ENCODE measurements at places on chromosomes 4 and X. TPM values are rescaled to one million over a fixed set of nuclear protein-coding genes. Genes with fewer than 3 reads are reported as not detected.

ASB12 gene
- 4.3 TPM for total RNA-seq

GRCh38 chrX:47218920-47219815 lies 687 bp downstream of the CDK16 start:
- DNase-seq, result peak; percentile 38

DNA sequence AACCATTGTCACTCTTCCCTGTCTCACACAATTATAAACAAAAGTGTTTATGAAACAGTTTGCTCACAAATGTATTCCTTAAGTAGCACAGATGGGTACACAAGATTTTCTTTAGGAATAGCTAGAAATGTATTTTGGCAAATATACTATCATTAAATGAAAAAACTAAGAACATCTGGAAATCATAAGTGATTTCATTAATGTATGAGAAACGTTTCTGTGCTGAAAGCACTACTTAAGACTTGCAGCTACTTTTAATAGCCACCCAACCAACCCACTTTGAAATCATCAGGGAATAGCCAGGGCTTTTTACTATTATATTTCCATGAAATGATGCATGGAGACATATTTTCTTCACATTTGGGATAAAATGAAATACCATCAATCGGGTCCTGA lies 62.3 kb upstream of the NAP1L5 start:
- no peak for DNase-seq

GRCh38 chr4:86972997-86973396 lies 38.2 kb downstream of the AFF1 start:
- no peak for DNase-seq

GRCh38 chrX:142040906-142041305 lies 137.2 kb downstream of the MAGEC1 start:
- DNase-seq, result no peak

DNA sequence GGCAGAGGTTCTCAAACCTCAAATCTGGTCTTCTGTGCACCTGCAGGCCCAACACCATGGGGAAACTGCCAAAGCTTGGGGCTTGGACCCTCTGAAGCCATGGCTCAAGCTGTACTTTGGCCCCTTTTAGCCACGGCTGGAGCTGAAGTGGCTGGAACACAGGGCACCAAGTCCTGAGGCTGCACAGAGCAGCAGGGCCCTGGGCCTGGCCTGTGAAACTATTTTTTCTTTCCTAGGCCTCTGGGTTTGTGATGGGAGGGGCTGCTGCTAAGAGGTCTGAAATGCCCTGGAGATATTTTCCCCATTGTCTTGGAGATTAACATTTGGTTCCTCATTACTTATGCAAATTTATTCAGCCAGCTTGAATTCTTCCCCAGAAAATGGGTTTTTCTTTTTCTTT lies 18.3 kb upstream of the PI4K2B start:
- DNase-seq, result no peak

TCEAL5 gene
- total RNA-seq, result 0.19 TPM

SHROOM2 gene
- total RNA-seq, result 0.71 TPM

GRCh38 chrX:141375011-141375760 lies 132.9 kb upstream of the SPANXC start:
- no peak for DNase-seq

IKBKG gene
- total RNA-seq, result 14.8 TPM

DNA sequence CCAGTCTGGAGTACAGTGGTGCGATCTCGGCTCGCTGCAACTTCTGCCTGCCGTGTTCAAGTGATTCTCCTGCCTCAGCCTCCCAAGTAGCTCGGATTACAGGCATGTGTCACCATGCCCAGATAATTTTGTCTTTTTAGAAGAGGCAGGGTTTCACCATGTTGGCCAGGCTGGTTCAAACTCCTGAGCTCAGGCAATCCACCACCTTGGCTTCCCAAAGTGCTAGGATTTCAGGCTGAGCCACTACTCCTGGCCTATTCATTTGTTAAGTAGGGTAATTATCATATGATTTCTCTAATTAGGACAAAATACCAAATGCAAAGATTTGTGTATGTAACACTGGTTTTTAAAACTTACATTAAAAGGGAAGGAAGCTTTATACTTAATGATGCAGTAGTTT lies 137.8 kb downstream of the GPM6A start:
- no peak for DNase-seq

GRCh38 chr4:179225594-179225993 lies 1783.4 kb upstream of the AGA start:
- no peak for DNase-seq

DNA sequence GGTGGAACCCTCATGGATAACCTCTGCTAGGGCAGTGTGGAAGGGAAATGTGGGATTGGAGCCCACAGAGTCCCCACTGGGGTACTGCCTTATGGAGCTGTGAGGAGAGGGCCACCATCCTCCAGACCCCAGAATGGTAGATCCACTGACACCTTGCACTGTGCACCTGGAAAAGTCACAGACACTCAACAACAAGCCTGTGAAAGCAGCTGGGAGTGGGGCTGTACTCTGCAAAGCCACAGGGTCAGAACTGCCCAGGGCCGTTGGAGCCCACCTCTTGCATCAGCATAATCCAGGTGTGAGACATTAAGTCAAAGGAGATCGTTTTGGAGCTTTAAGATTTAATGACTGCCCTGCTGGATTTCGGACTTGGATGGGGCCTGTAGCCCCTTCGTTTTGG lies 11.6 kb downstream of the ARMCX5 start:
- DNase-seq, result no peak

CT45A1 gene
- total RNA-seq, result not detected

GRCh38 chrX:55663584-55663983 lies 40.4 kb downstream of the FOXR2 start:
- DNase-seq, result no peak

GRCh38 chrX:74023203-74023602 lies 280.8 kb upstream of the ZCCHC13 start:
- no peak for DNase-seq

GRCh38 chr4:185708348-185708747 lies 103.6 kb downstream of the SORBS2 start:
- no peak for DNase-seq

VCX2 gene
- not detected for total RNA-seq

DNA sequence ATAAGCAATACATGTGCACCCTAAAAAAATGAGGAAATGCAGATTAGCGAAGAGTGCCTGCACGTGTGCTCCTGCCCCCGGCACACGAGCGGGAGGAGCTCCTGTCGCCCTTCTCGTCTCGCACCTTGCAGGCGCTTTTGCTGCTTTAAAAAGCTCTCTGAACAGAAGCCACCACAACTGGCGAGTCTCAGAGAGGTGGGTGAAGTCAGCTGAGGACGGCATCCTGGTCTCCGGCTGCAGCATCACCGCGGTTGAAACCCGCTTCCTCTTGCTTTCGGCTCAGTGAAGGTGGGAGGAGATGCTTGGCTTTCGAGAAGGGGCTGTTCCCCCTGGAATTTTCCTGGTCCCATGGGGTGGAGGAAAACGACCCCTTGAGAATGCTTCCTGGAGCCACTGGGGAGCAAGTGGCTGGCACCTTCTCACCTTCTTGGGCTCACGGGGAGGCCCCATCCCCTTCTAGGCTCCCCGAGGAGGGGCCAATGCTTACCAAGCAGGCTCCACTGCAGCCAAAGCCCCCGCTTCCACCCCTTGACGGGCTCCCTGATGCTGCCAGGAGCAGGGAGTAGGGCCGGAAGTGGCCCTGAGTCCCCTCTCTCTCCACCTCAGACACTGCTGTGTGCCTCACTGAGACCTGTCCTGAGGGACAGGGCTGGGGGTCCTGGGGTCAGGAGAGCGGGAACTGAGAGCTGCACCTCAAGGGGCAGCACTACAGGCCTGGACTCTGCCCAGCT lies 29.2 kb upstream of the MXD4 start:
- DNase-seq, result no peak

TRIM61 gene
- total RNA-seq, result 2.3 TPM

GRCh38 chrX:122422547-122422946 lies 761.5 kb upstream of the GRIA3 start:
- no peak for DNase-seq

- DNase-seq, result no peak
These were observed 27.1 kb downstream of the KCTD8 start for GRCh38 chr4:44421330-44422065.

DNA sequence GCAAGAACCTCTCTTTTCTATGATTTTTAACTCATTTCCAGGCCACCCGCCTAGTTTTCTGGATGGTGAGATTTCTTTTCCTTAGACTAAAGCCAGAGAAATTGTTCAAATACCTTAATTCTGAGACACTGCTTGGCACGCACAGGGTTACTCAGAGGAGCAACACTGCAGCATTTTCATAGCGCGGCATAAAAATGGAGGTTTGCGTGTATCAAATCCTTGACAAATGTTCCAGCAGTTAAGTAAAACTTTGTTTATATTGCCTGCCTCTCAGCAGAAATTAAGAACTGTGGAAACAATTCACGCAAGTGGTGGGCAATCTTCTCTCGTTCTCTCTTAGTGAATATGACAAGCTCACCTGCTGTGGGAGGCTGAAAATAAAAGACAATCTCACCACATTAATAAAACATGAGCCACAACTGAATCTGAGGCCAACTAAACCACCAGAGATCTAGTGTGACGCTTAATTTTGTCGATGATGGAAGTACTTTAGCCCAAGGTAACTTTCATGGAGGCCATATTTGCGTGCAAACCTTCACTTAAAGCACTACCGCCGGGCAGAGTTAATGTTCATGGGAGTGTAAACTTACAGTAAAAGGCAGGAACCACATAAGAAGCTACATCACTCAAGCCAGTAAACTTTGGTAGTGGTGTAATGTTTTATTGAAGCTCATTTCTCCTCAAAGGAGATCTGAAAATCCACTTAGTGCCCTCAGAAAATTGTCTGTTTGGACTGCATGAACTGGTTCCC lies 894.8 kb upstream of the EPHA5 start:
- DNase-seq, result no peak
